GDM1 (cell line): ENCODE measurements at places on chromosomes 7 and 10.

GRCh38 chr10:5076615-5077014 is 17.6 kb upstream of the AKR1C3 start:
- DNase-seq, result no peak

DNA sequence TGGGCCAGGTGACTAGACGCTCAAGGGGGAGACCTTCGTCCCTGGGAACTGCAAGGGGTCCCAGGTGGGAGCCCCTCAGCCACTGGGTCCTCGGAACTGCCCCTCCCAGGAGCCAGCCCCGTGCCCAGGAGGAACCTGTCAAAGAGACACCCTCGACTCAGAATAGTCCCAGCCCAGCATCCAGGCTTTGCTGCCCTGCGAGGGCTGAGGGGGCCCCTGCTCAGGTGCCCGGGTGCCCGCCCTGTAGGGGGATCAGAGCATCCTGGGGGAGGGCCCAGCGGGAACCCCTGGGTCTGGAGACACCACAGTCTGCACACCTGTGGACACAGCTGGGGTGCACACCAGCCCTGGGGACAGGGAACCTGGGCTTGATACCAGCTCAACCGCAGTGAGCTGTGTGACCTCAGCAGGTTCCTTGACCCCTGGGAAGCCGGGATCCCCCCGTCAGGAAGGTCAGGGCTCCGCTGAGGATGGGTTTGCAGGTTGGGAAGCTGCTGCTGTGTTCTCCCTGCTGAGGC is 407 bp downstream of the ELN start:
- DNase-seq, result no peak

DNA sequence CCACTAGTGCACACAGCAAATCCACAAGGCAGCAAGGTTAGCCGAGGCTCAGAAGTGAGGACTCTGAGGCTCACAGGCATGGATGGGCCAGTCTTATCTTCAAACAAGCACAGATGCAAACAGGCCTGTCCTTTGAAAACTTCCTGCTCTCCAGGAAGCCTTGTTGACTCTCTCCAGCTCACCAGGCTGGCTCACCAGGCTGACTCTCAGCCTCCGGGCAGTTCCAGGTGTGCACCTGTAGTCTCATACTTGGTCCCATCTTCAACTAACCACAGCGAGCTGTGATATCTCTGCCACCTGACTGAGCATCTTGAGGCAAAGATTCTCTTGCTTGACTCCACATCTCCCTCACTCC is 173.9 kb upstream of the ZMIZ1 start:
- DNase-seq, result no peak

GRCh38 chr7:2159176-2159520 is 73.6 kb downstream of the MAD1L1 start:
- no peak for DNase-seq

DNA sequence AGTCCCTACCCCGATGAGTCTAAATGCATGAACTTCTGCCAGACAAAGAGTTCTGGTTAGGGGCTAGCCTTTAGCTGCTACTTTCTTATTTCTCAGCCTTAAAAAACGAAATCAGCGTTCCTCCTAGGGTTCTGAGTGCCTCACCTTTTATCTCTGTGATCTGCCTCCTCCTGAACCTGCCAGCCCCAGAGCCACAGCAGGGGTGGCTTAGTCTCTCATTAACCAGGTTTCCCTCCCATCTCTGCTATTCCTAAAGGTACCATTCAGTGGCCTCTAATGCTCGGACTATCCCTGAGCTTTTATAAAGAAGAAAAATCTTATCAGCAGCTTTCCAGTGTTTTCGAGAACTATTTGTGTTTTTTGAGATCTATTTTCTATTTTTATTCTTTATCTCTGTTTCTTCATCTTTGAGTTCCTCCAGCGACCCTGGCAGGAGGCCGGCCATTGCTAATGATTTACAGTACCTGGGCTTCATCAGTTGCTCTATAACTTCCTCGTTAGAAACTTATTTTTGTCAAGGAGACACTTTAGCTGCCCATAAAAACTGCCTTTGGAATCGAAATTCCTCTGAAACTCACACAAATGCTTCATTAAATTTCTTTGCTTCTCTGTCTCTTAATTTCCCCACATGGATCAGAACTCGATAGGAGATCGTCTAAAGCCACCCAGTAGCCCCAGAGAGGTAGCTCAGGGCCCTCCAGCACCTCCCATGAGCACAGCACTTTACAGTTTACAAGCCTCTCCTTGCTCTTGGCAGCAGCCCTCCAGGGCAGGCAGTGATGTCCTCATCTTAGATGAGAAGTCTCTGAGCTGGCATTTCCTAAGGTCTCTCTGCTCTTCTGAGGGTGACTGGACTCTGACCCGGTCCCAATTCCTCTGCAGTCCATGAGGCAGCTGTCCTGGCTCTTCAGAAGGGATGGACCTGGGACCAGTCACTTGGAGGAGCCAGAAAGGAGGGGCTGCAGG is 149.1 kb downstream of the EBF3 start:
- DNase-seq, result no peak

GRCh38 chr7:131546583-131547141 is 9.8 kb downstream of the PODXL start:
- peak; percentile 11 for DNase-seq

DNA sequence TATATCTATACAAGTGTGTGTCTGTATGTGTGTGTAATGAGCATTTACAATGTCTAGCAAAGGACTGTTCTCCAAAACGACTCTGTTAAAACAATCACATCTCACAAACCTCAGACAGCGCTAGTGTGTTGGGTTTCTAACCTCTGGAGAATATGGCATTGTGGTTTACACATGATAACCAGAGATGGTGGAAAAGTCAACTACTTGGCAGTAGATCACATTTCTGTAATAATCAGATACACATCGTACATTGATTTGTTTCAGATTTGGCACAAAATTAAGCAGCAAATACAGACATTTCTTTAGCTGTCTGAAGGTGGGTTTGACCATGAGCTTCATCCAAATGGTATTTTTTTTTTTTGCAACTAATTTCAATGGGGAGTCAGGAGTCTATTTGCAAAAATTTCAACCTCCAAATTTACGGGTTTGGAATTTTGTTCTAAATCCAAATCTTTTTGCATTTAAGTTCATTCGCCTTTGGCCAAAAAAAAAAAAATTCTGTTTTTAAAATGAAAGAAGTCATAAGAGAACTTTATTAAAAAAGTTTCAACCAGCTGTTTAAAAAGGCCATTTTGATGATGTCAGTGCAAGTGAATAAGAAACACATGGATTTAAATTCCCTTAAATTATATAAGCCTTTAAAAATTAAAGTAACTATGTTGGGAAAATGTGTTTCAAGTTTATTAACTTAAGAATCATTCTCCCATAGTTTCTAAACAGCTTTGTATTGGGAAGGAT is 127.8 kb downstream of the TMEM26 start:
- DNase-seq, result no peak

GRCh38 chr10:17758896-17759295 is 6.9 kb downstream of the TMEM236 start:
- no peak for DNase-seq

- DNase-seq, result no peak
These were observed 30.3 kb upstream of the BMPR1A start for GRCh38 chr10:86725980-86726676.

- DNase-seq, result no peak
These were observed 544 bp downstream of the TSPAN33 start for GRCh38 chr7:129144834-129145668.

GRCh38 chr10:130570074-130570473 is 433.9 kb downstream of the GLRX3 start:
- no peak for DNase-seq

GRCh38 chr10:70515035-70515667 is 36.6 kb downstream of the PALD1 start:
- no peak for DNase-seq

- no peak for DNase-seq
These were observed 46.9 kb downstream of the ZNF518A start for GRCh38 chr10:96176985-96177384.
